LoVo (cell line): ENCODE measurements at places on chromosomes 6 and 20.

GRCh38 chr6:53326372-53327016 lies 22.3 kb downstream of the ELOVL5 start:
- no peak for DNase-seq

DNA sequence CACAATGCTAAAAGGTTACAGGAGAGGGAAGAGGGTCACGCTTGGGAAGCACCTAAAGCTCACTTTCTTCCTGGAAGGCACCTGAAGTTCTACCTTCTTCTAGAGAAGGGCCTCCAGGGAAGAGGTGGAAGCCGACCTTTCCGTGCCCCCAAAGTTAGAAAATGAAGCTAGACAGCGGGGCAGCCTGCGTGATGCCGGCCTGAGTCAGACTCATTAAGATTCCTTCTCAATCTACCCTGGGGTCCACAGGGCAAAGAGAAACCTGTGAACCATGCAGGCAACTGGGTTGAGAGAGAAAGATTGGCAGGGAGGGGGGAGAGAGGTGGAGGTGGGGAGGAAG lies 54.8 kb upstream of the CCDC167 start:
- DNase-seq, result peak; percentile 11

- DNase-seq, result no peak
These were observed 415 bp downstream of the RGS19 start for GRCh38 chr20:64078934-64079272.

DNA sequence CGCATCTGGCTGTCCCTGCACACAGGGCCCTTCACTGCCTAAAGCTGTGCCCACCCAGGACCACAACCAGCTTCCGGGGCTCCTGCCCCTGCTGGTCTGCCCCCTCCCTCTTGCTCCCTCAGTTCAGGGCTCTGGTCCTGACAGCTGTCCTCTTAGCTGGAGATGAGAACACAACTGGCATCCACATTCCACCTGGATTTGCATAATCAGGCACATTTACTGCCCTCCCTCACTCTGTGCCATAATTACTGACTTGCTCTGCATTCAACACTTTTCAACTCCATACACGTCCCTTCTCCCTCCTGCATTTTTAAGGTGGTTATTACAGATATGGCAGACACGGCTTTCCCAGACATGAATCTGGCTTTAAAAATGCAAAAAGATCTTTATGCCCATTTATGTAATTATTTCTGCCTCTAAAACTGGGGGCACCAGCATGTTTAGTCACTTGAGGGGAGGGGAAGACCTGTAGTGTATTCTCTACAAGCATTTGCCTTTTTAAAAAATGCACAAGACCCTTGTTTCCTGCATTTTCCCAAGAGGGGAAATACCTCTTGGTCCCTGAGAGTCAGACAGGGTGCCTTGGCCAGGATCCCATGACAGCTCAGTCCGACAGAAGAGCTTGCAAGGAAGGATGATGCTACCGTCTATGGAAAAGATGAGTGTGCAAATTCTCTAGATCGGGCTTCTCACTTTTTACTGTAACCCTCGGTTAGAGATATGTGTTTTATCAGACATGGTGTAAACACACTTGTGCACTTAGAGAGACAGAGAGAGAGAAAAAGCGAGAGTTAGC lies 401.8 kb downstream of the PREX1 start:
- no peak for DNase-seq

- no peak for DNase-seq
These were observed 28.3 kb upstream of the TXLNB start for GRCh38 chr6:139320081-139320480.

DNA sequence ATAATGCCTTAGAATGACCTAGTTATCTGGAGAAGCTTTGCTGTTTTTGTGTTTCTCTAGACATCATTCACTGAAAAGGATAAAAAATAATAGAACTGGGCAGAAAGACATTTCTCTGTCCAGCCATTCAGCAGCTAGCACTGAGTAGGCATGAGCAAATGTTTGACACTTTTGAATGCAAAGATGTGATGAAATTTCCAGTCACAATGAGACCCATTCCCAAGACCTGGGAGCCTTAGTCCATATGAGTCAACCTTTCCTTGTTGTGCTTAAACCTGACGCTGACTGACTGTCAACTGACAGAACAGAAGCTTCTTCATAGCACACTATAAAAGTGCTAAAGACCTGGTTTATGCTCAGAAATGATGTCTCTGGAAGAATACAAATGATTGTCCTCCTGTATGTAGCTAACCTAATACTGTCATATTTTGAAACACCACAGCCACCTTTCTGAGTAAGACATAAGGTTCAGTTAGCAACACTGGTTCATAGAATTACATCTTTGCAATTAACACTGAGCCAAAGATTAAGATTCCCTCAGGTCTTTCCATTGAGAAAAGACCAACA lies 17.1 kb downstream of the RALGAPA2 start:
- DNase-seq, result no peak

GRCh38 chr6:3912361-3913076 lies 63.3 kb downstream of the FAM50B start:
- DNase-seq, result no peak

DNA sequence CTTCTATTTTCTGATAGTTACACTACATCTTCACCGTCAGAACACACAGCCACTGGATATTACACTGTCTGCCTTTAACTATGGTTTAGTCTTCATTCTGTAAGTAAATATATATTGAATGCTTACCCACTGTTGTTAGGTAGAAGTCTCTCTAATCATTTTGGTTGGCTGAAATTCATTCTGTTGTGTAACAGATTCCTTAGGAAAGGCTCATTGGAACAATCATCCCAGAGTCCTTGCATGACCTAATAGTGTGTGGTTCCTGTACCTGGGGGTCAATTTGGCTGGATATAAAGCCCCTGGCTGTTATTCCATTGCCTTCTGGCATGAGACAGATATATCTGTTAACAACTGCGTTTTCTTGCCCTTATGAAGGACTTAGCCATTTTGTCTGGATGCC lies 9.9 kb downstream of the BLOC1S5 start:
- DNase-seq, result no peak

DNA sequence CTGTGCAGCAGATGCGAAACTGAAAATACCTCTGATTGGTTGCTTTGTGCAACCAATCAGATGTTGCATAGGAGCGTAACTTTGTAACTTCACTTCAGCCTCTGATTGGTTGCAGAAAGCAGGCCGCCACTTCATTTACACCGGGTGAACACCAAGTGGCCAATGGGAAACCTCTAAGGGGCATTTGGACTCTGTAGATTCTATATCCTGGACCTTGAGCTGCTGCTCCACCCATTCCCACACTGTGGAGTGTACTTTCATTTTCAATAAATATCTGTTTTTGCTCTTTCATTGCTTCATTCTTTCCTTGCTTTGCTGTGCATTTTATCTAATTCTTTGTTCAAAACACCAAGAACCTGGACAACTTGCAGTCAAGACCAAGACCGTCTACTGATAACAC lies 14.1 kb upstream of the NXT1 start:
- no peak for DNase-seq

DNA sequence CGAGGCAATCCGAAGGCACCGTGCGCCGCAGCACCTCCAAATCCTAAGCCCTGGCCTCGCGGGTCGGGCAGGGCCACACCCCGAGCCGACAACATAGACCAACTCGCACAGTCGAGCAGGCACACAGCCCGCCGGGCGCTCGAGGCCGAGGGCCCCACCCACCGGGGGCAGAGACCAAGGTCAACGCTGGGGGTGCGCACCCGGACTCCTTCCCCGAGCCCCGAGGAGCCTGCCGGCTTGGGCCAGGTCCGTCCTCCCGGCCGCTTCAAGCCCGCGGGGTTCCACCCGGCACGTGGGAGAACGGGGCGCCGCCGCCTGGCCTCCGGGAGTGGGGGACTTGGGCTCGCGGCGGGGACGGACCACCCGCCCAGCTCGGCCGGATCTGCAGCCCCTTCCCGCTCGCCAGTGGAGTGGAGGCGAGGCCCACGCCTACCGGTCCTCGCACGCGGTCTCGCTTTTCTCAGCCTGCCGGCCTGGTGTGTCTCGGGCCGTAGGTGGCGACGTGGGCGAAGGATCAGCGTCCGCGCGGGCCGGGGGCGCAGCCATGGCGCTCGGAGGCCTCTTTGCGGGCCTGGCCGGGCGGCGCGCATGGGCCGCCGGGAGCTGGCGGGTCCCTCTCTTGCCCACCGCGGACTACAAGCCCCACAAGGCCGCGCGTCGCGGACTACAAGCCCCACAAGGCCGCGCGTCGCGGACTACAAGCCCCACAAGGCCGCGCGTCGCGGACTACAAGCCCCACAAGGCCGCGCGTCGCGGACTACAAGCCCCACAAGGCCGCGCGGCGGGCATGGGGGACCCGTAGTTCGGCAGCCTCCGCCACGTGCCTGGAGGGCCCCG lies at the start of gene UCKL1:
TSS of gene UCKL1 (minus strand) at position 590 of the 837 bp plus-strand sequence. CDS start at position 546, 44 bp downstream.
- DNase-seq, result peak; percentile 86

DNA sequence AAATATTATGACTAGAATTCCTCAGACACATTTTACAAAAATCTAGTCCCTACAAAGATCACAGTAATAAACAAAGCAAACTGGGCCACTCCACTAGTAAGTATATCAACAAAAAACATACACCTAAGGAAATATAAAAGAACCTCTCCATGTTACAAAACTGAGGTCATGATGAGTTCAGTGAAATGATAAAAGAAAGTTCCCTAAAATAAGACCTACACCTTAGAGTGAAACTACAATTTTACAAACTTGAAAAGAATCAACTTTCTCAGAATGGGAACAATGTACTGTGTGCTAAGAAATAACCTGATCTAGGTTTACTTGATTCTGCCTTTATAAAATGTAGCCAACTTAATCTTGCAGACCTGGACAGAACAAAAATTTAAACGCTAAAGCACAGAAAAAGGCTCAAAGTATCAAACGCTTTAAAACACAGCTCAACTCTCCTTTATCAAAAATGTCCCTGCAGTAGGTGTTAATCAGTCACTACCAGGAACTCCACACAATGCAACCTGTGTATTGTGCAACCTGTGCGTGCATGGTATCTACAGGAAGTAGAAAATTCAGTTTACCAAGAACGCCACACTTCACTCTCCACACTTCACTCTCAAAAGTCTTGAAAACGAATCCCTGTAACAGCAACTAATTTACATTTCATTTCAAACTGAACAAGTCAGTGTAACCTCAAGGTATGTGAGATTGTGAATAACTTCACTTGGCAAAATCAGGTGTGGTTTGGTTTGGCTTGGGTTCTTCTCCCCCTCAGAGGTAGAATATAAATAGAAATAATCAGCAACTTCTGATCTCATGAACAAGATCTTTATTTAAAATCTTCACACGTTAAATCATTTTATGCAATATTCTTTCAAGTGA lies 1.8 kb downstream of the RALGAPA2 start:
- DNase-seq, result peak; percentile 53

GRCh38 chr6:36455486-36456027 lies 12.8 kb downstream of the KCTD20 start:
- no peak for DNase-seq

- no peak for DNase-seq
These were observed 76.2 kb downstream of the ISM1 start for GRCh38 chr20:13297147-13297899.

DNA sequence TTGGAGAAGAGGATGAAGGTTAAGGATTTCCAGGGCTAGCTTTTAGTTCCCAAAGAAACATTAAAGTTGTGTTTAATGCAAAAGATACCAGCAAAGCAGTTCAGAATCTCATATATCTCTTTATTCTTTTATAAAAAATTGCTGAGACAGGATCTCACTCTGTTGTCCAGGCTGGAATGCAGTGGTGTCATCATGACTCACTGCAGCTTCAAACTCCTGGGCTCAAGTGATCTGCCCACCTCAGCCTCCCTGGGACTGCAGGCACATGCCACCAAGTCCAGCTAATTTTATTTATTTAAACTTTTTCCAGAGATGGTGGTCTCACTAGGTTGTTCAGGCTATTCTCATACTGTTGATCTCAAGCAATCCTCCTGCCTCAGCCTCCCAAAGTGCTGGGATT lies 41.1 kb upstream of the CAP2 start:
- no peak for DNase-seq

DNA sequence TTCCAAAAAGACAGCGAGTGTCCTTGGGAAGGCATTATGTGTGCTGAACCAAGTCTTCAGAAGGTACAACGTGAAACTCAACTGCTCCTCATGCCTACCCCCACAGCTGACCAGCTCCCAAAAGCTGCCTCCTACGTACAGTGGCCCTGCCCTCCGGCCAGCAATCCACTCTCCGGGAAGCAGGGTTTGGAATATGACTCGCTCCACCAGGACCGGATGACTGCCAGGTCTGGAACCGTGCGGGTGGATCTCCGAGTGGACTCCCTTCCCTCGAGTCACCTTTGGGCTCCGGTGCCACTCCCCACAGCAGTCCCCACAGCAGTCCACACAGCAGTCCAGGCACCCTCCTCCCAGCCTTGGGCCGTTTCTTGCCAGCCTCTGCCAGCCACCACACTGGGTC lies 4.3 kb downstream of the ZBTB46 start:
- DNase-seq, result no peak

GRCh38 chr6:44727651-44728630 lies 340.4 kb downstream of the CDC5L start:
- no peak for DNase-seq

DNA sequence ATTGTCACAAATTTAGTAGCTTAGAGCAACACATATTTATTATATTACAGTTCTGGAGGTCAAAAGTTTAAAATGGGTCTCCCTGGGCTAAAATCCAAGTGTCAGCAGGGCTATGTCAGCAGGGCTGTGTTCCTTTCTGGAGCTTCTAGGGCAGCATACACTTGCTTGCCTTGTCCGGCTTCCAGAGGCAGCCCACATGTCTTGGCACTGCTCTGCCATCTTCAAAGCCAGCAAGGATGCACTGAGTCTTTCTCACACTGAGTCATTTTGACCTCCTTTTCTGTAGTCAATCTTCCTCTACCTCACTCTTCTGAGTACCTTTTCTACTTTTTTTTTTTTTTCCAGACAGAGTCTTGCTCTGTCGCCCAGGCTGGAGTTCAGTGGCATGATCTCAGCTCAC lies 39.0 kb downstream of the ADGRF4 start:
- no peak for DNase-seq

- no peak for DNase-seq
These were observed 228.8 kb downstream of the HACE1 start for GRCh38 chr6:104630955-104631354.

DNA sequence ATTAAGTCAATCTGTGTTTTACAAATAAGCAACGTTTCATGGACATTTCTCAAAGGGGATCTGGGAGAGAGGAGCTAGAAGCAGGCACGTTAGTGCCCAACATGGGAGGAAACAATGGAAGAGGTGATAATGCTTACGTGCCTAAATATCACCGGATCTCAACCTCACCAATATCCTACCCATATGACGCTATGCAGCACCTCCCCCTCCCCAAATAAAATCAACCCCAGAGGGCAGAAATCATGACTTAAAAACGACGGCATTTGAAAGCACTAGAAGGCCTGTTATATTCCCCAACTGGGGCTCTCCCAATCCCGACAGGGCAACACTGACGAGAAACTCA lies 425 bp downstream of the HBS1L start:
- peak; percentile 5 for DNase-seq
